Lung (tissue), 17 donors: ENCODE measurements at places on chromosomes 3 and 15.
A peak's percentile ranks its signal among the peaks of the same experiment; 100 is the strongest.

DNA sequence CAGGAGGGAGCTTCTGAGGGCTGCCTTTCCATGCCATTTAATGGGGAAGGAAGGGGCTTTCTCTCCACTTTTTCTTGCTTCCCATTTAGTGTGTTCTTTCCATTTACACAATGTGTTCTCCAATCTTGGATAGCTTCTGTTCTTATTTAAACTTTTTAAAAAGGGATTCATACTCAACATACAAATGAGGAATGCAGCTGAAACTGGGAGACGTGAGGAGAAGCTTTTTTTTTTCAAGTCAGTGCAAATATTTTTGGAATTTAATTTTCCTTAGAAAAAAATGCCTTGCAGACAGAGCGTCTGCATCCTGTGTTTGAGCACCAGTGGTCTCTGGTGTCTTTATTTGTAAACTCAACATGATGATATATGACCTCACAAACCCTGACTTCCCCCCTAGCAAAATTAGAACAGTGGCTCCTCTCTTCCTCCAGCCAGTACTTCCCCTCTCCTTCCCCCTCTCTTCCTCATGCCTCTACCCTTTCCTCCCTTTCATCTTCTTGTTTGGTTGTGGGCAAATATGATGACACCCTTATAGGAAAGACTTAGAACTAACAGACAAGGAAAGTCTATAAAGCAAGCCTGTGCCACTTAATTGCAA is 48.1 kb upstream of the PCSK6 start:
- DNase-seq = peak; percentile 43

DNA sequence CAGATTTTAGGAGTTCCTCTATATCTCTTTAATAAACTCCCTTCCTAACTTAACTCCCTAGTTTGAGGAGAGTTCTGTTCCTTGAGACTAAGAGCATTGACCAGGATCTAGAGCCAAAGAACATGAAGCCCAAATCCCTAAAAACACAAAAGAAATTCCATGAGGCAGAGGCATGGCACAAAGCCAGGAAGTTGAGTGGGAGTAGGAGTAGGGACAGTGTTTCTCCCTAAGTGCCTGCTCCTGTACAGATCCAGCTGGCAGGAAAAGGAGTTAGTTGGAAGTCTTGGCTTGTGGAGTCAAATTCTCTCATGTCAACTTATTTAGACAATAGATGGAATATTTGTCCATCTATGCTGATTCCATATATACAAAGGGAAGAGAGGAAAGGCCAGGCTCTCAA is 11.4 kb downstream of the ACTC1 start:
- DNase-seq = peak; percentile 57

GRCh38 chr3:126972866-126973265 is 10.0 kb upstream of the PLXNA1 start:
- DNase-seq = no peak

- no peak for DNase-seq
Measured at GRCh38 chr3:195068084-195069080, 202.6 kb downstream of the XXYLT1 start.

DNA sequence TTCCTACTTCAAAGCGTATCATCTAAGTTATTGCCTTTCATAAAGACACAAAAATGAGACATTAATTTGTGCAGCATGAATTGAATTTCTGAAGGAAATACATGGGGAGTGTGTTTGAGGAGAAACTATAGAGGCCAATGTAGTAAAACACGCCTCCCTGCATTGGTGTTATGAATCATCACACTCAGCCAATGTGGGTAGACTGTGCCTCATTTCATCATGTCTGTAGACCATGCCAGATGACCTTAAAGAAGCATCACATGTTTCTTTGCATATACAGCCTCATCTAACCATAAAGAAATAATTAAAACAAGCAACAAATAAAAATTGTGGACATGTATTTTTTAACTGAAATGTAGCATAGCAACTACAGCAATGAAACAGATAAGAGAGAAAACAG is 486.0 kb upstream of the ADAMTS9 start:
- no peak for DNase-seq

GRCh38 chr3:124409650-124410275 is 320.5 kb upstream of the UMPS start:
- peak; percentile 25 for DNase-seq

- no peak for DNase-seq
Measured at GRCh38 chr3:66994588-66994987, 3.5 kb upstream of the KBTBD8 start.

DNA sequence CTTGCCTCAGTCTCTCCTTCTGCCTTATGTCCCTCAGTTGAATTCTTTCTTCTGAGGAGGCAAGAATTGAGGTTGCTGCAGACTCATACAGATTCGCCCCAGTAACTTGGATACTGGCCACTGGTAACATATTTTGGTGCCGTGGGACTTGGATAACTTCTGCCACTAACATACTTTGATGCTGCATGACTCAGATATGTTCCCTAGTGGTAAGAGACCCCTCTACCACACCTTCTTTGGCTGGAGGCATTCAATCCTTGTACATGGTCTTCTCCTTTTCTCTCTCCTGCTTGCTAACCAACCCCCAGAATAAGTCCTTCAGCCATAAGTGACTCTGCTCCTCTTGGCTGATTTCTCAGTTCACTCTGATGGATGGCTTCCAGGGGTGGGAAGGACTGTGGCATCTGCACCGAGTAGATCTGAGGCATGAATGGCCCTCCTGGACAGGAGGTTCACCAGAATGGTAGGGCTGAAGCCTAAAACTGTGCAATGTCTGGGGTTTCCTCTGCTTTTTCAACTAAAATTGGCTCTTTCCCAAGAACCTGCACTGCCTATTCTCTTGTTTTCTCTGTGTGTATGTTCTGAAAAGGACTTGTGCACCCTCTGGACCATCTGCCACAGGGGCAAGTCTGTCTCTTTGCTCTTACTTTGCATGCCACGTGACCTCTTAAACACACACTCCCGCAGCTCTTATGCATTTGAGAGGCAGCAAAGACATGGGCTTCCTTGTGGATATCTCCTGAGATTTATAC is 55.5 kb upstream of the FSTL1 start:
- DNase-seq = no peak
